IPS DF 6.9 (cell line): ENCODE measurements at places on chromosomes 2 and 18.

DNA sequence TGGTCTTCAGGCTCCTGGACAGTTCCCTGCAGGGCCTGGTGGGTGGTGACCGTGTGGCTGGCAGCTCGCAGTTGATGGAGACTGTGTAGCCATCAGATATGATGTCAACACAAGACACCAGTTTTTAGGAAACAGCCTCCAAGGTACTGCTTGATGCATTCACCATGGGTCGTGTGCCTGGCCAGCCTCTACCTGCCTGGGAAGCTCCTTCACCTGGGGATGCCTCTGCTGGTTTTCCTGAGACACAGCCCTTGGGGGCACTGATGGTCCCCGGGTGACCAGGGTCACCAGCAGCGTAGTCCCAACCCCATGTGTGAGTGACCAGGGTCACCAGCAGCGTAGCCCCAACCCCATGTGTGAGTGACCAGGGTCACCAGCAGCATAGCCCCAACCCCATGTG is 33.6 kb upstream of the KCNG2 start:
- DNase-seq = no peak
- H3K4me3 ChIP-seq = no peak overlapping the region
- H3K27me3 ChIP-seq = no peaks in the 10 kb centered on the region
- H3K36me3 ChIP-seq = no peaks in the 10 kb centered on the region
- no peak overlapping the region for H3K27ac ChIP-seq

- peaks cover 3% of the 10 kb centered on the region; the same call in 1 of the 2 replicates for H3K36me3 ChIP-seq
- H3K27ac ChIP-seq = no peak overlapping the region
- H3K27me3 ChIP-seq = no peaks in the 10 kb centered on the region
- no peak overlapping the region for H3K4me3 ChIP-seq
- peaks cover 3% of the 10 kb centered on the region; the same call in 1 of the 2 replicates for H3K4me1 ChIP-seq
Measured at GRCh38 chr2:106144621-106145331, 49.3 kb downstream of the UXS1 start.

DNA sequence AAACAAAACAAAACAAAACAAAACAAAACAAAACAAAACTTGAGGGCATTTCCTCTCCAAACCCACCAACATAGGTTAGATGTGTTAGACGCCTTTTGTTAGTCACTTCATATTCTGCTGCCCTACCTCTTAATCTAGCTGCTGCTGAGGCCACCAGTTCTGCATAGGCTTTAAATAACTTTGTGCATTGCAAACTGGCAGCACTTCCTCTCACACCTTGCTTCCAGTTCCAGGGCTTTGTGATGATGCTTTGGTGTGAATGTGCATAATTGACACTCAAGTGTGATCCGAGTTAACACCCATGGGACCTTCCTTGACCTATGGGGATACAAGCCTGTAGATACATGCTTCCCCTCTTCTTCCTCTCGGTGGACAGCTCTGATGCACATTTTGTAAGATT is 2.3 kb upstream of the SERPINB11 start:
- H3K4me3 ChIP-seq = no peak overlapping the region
- DNase-seq = no peak
- H3K27ac ChIP-seq = no peak overlapping the region
- no peaks in the 10 kb centered on the region for H3K36me3 ChIP-seq

- no peak for DNase-seq
- H3K27ac ChIP-seq = no peak overlapping the region
- H3K36me3 ChIP-seq = no peaks in the 10 kb centered on the region; the same call in 1 of the 2 replicates
- no peak overlapping the region for H3K4me3 ChIP-seq
- no peaks in the 10 kb centered on the region for H3K27me3 ChIP-seq
Measured at GRCh38 chr2:98118161-98118560, 31.2 kb downstream of the VWA3B start.

DNA sequence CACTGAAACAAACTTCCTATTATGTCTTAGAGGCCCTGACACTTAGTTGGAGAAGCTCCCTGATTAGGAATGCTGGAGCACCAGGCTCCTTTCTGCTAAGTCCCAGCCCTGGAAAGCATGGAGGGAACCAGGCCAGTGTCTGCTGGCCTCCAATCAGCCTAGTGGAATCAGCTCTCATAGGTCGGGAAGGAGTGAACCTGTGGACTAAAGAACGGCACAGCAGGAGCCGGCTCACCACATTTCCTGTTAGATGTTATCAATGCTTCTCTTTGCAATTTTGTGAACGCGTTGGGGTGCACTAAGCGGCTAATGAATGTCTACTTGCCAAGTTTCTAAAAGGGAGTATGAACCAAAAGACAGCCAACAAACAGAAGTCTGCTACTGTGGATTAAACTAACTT is 296.6 kb downstream of the NAPG start:
- peaks cover 1% of the 10 kb centered on the region; the same call in 1 of the 2 replicates for H3K4me1 ChIP-seq
- no peaks in the 10 kb centered on the region for H3K36me3 ChIP-seq
- H3K4me3 ChIP-seq = no peak overlapping the region
- DNase-seq = no peak

DNA sequence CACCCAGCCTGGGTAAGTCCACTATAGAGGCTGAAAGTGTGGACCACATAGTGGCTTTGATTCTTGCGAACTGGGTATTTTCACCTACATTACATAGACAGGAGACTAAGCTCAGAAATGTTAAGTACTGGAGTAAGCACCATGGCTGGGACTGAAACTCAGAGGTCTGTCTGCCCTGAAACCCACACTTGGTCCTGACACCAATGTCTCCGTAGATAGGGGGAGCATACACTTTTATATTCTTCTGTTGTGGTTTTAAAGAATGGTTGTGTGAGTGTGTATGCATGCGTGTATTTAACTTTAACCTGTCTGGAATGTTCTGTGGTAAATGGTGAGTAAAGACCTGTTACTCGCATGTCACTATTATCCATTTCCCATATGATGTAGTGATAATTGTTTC is 10.3 kb upstream of the NPPC start:
- no peaks in the 10 kb centered on the region for H3K36me3 ChIP-seq
- H3K4me3 ChIP-seq = no peak overlapping the region
- no peaks in the 10 kb centered on the region for H3K4me1 ChIP-seq
- no peaks in the 10 kb centered on the region for H3K27me3 ChIP-seq
- no peak for DNase-seq
- H3K27ac ChIP-seq = no peak overlapping the region

GRCh38 chr2:66547887-66548286 is 113.0 kb downstream of the MEIS1 start:
- no peak overlapping the region for H3K4me3 ChIP-seq
- DNase-seq = no peak
- H3K27ac ChIP-seq = no peak overlapping the region
- no peaks in the 10 kb centered on the region for H3K36me3 ChIP-seq

DNA sequence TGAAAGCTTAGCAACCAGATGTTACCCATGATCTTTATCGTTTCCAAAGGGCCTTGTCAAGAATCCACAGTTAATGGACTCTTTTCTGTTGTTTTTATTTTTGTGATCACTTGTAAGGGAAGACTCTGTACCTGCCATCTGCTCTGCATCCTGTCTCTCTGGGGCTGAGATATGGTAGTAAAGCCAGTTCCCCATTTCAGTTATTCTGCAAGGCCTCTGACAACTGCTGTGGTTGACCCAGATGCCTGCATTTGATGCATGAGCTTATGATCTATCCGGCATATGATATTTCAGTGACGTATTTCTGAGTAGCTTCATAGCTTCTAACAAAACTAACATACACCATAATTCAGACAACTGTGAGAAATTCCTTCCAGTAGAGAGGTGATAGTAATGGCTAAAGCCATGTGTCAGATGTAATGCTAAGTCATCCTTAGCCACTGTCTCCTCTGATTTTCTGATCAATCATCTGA is 105.1 kb downstream of the TPO start:
- no peaks in the 10 kb centered on the region for H3K4me1 ChIP-seq
- no peaks in the 10 kb centered on the region for H3K36me3 ChIP-seq
- H3K4me3 ChIP-seq = no peak overlapping the region
- H3K27me3 ChIP-seq = no peaks in the 10 kb centered on the region
- DNase-seq = no peak

DNA sequence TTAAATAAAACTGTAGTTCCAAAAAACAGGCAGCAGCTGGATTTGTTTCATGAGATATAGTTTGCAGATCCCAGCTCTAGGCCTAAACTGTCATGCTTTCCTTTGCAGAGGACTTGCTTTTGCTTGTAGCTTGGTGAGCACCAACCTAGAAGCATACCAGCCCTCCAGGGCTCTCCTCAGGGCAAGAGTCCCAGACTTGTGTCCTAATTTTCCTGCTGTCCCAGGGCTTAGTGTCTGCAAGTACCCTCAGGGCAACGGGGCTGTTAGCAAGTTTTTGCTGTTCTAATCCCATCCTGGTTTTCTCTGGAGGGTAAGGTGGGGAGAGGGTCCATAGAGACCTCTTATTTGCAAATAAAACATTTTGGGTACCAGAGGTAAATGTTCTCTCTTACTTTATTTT is 59.5 kb downstream of the TMEM17 start:
- no peaks in the 10 kb centered on the region for H3K27me3 ChIP-seq
- no peaks in the 10 kb centered on the region for H3K4me1 ChIP-seq
- H3K4me3 ChIP-seq = no peak overlapping the region
- no peaks in the 10 kb centered on the region for H3K36me3 ChIP-seq
- no peak overlapping the region for H3K27ac ChIP-seq

GRCh38 chr2:216770717-216771116 is 75.4 kb upstream of the IGFBP5 start:
- H3K36me3 ChIP-seq = no peaks in the 10 kb centered on the region
- H3K27ac ChIP-seq = no peak overlapping the region
- H3K27me3 ChIP-seq = no peaks in the 10 kb centered on the region
- no peak overlapping the region for H3K4me3 ChIP-seq
- no peaks in the 10 kb centered on the region; the same call in 1 of the 2 replicates for H3K4me1 ChIP-seq

GRCh38 chr2:39875182-39875913 is 96.3 kb upstream of the THUMPD2 start:
- no peaks in the 10 kb centered on the region for H3K27me3 ChIP-seq
- H3K4me3 ChIP-seq = no peak overlapping the region
- no peaks in the 10 kb centered on the region for H3K36me3 ChIP-seq
- H3K27ac ChIP-seq = no peak overlapping the region
- no peak for DNase-seq

DNA sequence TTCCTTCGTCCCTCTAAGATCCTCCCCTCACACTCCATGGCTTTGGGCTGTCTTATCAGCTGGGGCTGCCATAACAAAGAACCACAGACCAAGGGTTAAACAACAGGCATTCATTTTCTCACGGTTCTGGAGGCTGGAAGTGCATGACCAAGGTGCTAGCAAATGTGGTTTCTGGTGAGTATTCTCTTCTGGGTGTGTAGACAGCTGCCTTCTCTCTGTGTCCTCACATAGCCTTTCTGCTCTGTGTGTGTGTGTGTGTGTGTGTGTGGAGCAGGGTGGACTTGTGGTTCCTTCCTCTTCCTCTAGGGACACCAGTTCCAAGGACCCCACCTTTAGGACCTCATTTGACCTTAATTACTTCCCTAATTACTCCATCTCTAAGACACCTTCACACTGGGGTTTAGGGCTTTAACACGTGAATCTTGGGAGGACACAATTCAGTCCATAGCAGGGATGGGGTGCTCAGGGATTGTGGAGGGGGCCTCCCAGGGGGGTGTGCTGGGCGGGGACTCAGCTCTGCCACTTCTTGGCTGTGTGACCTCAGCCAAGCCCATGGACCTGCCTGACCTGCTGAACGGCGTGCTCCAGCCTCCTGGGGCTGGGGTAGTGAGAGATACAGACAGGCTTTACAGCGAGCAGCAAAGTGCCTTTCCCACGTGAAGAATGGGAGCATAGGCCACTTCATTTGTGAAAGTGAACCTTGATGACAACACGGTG is 38.0 kb downstream of the ACKR3 start:
- H3K4me3 ChIP-seq = no peak overlapping the region
- no peaks in the 10 kb centered on the region; the same call in 1 of the 2 replicates for H3K27me3 ChIP-seq
- peaks cover 1% of the 10 kb centered on the region; the same call in 1 of the 2 replicates for H3K4me1 ChIP-seq
- DNase-seq = no peak
- H3K27ac ChIP-seq = no peak overlapping the region

DNA sequence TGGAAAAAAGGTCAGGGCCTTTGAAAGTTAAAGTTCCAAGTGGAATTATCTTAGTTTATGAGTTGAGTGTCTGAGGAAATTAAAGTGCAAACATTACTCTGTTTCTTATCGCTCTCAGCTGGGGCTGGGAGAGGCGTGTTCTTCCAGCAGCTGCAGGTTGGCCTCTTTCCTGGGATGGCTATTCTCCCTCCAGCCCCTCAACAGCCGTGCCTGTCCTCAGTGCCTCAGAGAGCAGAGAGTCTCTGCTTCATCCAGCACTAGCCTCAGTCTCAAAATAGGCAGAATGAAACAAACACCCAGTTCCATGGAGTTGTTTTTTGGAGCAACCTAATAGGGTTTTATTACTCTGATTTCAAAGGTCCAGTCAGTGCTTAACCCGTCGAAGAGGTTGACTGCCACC is 298.1 kb downstream of the GALR1 start:
- no peaks in the 10 kb centered on the region for H3K27me3 ChIP-seq
- no peaks in the 10 kb centered on the region for H3K4me1 ChIP-seq
- H3K4me3 ChIP-seq = no peak overlapping the region
- no peaks in the 10 kb centered on the region for H3K36me3 ChIP-seq

- DNase-seq = no peak
- no peak overlapping the region for H3K4me3 ChIP-seq
- H3K27ac ChIP-seq = no peak overlapping the region
- H3K4me1 ChIP-seq = no peaks in the 10 kb centered on the region
Measured at GRCh38 chr2:195823206-195823605, 166.2 kb downstream of the SLC39A10 start.

- H3K36me3 ChIP-seq = no peaks in the 10 kb centered on the region
- no peaks in the 10 kb centered on the region for H3K4me1 ChIP-seq
- no peak for DNase-seq
- no peak overlapping the region for H3K4me3 ChIP-seq
Measured at GRCh38 chr2:1947316-1947715, 203.0 kb upstream of the PXDN start.

DNA sequence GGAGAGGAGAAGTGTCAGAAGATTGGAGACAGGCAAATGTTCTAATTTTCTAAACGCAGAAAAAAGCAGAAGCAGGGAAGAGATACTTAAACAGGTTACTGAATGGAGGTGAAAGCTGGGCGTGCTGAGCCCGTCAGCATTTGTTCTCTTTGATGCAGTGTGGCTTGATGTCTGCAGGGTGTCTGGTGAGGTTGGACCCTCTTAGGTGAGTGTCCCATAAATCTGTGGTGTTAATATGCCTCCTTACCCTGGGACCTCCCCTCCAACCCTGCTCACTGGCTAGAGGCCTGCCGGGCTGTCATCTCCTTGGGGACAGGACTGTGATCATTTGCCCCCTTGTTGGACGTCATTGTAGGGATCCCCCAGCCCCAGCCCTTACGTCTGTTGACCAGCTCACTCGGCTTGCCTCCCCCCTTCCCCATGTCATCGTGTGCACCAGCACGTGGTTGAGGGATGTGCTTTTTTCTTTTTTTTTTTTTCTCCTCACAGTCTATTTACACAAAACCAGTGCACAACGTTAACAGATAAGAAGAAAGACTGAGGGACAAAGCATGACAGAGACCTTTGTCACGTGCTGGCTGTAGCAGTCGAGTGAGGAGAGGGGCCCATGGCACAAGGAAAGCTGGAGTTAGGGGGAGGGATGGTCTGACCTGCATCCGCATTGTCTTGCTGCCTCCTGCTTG is 56.4 kb downstream of the NCK2 start:
- H3K27me3 ChIP-seq = no peaks in the 10 kb centered on the region
- H3K27ac ChIP-seq = no peak overlapping the region
- H3K4me3 ChIP-seq = no peak overlapping the region

GRCh38 chr2:191922736-191923651 is 76.1 kb upstream of the CAVIN2 start:
- no peaks in the 10 kb centered on the region for H3K27me3 ChIP-seq
- no peak for DNase-seq
- no peak overlapping the region for H3K4me3 ChIP-seq
- H3K4me1 ChIP-seq = peaks cover under 1% of the 10 kb centered on the region; the same call in 1 of the 2 replicates
